SK-N-DZ (cell line): ENCODE measurements at places on chromosomes 12 and 14.

- no peak for DNase-seq
Observed at GRCh38 chr14:99203080-99203479, 68.9 kb downstream of the BCL11B start.

DNA sequence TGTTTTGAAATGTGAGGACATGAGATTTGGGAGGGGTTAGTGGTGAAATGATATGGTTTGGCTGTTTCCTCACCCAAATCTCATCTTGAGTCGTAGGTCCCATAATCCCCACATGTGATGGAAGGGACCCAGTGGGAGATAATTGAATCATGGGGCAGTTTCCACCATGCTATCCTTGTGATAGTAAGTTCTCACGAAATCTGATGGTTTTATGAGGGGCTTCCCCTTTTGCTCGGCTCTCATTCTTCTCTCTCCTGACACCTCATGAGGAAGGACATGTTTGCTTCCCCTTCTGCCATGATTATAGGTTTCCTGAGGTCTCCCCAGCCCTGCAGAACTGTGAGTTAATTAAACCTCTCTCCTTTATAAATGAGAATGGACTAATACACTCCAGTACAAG lies 18.0 kb downstream of the GALNT6 start:
- DNase-seq = no peak

GRCh38 chr14:76546426-76547221 lies 170.7 kb downstream of the ESRRB start:
- peak; percentile 50 for DNase-seq

- peak; percentile 96 for DNase-seq
Observed at GRCh38 chr12:84912198-84913128, at the start of gene SLC6A15. Gene SLC6A15 (minus strand): TSS chr12:84912799. CDS start chr12:84892120, 20,679 bp downstream.

DNA sequence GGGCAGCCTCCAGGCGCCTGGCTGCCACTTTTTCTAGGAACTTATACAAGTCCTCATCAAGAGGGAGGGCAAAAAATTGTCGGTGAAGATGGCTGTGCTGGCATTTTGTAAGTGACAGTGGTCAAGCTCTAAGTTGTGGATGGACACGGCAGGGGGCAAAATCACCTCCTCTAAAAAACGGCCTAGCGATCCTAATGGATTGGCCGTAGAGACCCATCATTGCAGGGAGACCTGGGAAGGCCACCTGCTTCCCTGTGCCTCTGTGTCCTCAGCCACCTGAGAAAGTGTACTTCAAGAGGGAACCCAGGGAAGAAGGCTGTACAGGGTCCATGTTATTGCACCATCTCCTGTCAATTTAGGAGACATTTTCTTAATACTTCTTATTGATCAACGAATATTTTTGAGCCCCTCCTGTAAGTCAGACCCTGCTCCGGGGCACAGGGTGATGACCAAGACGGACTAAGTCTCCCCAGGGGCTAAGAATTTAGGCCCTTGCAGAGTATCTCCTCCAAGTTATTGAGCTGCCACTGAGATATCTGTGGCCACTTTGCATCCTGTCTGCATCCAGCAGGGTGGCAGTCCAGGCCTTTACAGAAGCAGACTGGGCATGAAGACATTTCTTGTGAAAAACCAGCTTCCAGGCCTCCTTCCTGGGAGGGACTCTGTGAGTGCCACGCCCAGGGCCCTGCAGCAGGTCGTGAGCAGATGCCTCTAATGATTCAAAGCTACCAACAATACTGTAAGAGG lies 40.5 kb downstream of the PSMA6 start:
- peak; percentile 24 for DNase-seq

DNA sequence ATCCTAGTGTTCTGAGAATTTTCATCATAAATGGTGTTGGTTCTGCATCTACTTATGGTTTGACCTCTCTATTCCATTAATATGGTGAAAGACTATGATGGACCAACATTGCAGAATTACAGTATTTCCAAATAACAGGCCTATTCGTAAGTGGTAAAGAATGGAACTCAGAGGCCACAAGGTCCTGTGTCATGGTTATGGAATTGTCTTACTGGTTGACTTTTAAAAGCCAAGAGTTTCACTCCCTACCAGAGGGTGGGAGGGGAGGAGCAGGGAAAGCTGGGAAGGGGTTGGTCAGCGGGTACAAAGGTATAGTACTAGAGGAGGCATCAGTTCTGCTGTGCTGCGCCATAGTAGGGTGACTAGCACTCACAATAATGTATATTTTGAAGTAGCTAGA lies 153.4 kb downstream of the TMEM132D start:
- no peak for DNase-seq

GRCh38 chr12:11703378-11703777 lies 53.9 kb downstream of the ETV6 start:
- no peak for DNase-seq
